T-helper 1 cell (primary cell): ENCODE measurements at places on chromosomes 12 and 14.

GRCh38 chr12:88381466-88381865 lies 198.8 kb downstream of the KITLG start:
- no peak for DNase-seq

DNA sequence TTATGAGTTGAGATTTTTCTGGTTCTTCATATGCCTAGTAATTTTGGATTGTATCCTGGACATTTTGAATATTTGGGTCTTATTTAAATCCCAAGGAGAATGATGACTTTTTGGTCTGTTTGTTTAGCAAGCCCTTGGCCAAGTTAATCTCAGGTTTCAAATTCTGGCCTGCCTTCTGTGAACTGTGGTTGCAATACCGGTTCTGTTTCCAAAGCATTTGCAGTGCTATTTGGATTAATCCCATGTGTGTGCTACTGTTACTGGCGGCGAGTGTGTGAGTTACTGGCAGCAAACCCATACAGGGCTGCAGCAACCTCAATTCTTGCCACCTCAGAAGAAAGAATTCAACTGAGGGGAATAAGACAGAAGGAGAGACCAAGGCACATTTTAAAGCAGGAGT lies 51.1 kb downstream of the TMEM260 start:
- DNase-seq = no peak

- no peak for DNase-seq
These were observed 22.1 kb upstream of the SRGAP1 start for GRCh38 chr12:63822352-63822751.

GRCh38 chr12:59626382-59626781 lies 30.6 kb downstream of the SLC16A7 start:
- no peak for DNase-seq

DNA sequence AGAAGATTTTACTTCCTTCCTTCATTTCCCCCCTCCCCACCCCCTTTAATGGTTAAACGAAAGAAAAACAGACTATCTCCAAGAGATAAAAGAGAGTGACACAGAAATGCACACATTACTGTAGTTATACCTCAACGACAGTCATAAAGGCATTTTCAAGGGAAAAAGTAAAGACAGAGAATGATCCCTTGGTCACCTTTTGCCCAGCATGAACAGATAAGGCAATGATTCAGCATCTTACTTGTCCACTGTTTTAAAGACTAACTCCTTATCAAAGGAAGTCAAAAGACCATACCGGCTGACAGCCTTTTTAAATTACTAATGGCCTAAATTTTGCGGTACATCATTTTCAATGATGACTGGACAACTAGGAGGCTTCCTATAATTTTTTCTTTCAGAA lies 326.6 kb downstream of the PAWR start:
- DNase-seq = no peak

DNA sequence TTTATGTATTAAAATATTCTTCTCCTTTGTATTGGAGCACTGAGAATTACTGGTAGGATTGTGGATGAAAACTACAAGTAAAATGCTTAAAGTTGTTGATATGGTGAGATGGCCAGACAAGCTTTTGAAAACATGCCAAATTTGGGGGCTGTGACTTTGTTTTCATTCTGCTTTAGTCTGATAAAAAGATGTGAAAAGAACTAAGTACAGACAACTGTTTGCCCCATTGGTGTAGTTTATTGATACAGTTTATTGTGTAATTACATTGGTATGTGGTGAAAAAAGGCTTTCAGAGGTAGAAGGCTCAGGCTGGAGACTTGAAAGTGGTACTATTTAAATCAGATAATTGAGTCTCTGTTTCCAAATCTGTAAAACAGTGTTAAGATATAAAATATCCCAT lies 746.8 kb downstream of the DIO2 start:
- DNase-seq = no peak

GRCh38 chr12:66491853-66492252 lies 187.0 kb downstream of the GRIP1 start:
- DNase-seq = no peak

GRCh38 chr14:59161561-59162175 lies 26.8 kb upstream of the DAAM1 start:
- DNase-seq = no peak

GRCh38 chr12:54411391-54412241 lies 7.5 kb downstream of the ITGA5 start:
- no peak for DNase-seq

DNA sequence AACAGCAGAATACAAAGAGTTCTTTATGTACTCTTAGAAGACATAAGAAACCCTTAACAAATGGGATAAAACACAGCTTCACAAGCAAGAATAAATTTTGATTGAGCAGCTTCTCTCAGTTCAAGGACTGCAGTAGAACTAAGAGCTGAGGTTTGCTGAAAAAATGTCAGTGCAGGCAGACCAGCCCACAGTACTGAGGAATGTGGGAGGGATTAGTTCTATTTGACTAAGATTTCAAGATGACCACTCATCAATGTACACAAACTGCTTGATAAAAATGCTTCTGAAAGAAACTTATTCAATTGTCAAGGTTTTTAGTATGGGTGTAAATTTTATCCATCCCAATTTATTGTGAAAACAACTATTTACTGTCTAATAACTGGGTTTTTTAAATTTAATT lies 138.4 kb downstream of the SEC23A start:
- no peak for DNase-seq

GRCh38 chr12:93838193-93838592 lies 161.0 kb downstream of the CRADD start:
- DNase-seq = no peak

DNA sequence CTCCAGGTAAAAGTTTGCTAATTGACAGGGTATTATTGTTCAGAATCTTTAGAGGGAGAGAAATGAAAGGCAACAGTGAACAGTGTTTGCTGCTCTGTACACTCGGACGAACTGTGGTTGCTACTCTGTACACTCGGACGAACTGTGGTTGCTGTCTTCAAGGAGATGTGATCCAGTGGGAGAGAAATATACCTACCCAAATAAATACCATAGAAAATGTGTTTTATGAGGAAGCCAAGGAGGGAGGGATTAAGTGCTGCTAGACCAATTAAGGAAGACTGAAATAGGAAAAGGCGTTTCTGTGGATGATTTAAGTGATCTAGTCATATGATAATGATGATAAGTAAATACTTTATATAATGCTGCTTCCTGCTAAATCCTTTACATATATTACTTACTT lies 2.7 kb downstream of the STK38L start:
- DNase-seq = no peak

DNA sequence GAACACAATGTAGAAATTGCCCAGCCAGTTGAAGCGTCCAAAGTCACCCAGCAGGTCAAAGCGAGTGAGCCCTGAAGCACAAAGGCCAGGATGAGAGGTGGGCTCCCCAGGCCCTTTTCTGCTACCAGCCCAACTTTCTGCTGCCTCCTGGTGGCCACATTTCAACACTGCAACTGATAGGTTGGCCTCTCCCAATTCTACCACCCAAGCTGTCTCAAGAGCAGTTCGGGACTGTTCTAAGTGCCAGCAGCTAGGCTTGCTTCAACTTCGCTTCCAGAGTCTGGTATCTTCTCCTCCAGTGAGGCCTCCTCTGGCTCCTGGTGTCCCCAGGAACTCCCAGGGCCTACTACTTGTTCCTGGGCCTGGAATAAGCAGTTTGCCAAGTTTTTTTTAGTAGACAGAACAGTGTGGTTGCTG lies 3.4 kb upstream of the DHH start:
- DNase-seq = peak; percentile 42

GRCh38 chr12:27191531-27191930 lies 52.6 kb upstream of the STK38L start:
- no peak for DNase-seq

- no peak for DNase-seq
These were observed 46.8 kb downstream of the GALNT4 start for GRCh38 chr12:89477633-89478279.

DNA sequence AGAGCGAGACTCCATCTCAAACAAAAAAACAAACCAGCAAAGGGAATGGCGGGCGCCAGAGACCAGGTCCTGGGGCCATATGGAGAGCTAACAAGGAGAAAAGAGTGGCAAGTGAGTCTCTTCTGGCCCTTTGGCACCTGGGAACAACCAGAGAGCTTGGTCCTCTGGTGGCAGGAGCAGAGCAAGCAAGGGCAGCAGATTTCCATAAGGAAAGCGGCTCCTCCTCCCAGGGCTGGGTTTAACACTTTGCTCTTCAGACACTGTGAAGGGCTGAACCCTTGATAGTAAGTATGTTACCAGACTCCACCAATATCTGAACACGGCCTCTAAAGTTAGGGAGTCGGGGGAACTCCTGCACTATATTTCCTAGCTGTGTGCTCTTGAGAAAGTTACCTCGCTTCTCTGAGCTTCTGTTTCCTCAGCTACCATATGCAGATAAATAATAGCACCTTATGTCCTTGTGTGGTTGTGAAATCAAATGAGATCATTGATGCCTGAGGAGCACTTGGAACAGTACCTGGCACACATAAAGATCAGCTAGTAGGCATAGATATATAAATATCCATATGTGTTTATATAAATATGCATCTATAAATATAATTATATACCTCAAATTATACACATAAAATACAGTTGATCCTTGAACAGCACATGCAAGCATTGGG lies 33.4 kb upstream of the PLEKHG6 start:
- no peak for DNase-seq

GRCh38 chr12:14853961-14854360 lies 10.6 kb upstream of the ART4 start:
- DNase-seq = no peak

GRCh38 chr12:57430112-57430930 lies 522 bp downstream of the R3HDM2 start:
- no peak for DNase-seq

DNA sequence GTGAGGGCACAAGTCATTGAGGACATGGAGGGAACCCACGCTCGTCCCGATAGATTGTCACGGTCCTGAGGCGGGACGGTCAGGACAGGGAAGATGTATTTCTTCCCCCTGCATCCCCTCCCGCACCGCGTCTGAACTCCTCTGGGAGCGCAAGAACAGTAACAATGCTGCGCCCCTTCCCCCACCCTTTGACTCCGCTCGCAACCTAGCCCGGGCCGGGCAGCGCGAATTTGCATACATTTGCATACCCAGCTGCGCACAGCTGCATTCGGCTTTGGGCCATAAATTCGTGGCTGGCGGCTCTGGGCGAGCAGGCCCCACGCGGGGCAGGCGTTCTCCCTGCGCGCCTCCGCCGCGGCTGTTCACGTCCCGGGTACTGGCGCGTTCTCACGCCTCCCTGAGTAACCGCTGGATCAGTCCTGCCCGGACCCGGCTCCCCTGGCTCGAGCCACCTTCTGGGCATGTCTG lies 29.0 kb upstream of the SMUG1 start:
- no peak for DNase-seq

DNA sequence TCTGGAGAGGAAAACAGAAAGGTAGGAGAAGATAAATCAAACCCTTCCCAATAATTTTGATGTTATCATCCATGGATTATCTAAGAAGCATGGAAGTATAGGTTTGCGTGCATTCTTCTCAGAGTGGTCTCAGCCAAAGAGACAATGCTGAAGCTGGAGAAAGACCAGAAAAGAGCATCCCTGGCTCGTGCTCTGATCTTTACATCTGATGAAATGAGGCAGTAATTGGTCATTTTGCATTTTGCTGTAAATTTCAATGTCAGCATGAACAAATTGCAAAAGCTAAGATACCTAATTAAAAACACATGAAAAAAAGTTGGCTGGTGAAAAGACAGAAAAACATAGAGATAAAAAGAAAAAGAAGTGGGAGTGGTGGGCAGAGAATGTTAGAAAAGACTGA lies 252.4 kb downstream of the ITPR2 start:
- no peak for DNase-seq

DNA sequence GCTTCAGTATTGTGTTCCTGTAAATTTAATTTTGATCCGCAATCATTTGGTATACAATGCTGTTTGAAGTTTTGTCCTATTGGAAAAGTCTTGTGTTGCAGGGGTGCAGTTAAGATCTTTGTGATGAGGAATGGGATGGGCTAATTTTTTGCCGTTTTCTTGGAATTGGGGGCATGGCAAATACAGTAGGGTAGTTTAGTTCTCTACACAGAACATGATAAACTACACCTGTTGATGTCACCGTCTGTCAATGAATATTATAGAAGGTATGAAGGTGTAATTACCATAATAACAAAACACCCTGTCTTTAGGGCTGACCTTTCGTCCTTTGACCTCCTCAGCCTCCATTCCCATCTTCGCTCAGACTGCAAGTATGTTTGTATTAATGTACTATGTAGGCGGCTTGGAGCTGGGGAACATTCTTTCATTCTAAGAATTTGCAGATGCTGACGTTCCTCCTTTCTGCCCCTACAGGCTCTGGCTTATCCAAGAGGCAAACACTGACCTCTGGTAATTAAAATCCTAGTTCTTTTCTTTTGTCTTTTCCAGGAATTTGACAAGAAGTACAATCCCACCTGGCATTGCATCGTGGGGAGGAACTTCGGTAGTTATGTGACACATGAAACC lies 1.7 kb downstream of the DYNLL1 start:
- no peak for DNase-seq

DNA sequence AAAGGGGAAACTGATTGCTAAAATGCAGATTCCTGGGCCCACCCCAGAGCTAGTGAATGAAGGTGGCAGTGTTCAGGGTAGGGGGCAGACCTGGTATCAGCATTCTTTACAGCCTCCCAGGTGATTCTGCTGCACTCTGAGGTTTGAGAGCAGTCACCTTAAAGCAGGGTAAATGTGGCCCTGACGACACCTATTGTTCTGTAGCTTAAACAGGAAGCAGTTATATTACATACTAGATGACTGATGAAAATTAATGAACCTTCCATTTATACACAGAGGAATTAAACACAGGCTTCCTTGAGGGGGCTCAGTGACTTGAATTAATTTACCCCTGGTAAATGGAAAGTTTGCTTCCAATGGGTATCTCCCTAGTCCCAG lies 25.3 kb downstream of the NUAK1 start:
- no peak for DNase-seq

- DNase-seq = no peak
These were observed 633 bp downstream of the RPAP3 start for GRCh38 chr12:47705229-47705565.

DNA sequence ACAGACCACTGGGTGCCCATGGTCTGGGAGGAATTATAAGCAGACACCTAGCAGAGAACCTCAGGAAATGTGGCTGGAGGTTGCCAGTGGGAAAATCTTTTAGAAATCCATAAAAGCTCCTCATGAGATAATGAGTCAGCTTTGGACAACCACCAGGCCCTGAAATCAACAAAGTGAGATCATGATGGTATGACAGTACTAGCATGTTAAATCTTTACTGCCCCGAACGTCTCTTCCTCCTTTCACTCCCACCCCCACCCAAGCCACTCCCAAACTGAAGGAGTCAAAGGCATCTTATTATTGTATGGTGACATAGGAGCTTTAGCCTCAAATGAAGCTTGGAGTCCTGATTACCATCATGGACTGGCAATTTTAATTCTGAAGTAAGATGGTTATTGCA lies 240.0 kb downstream of the DIO2 start:
- DNase-seq = no peak

- DNase-seq = no peak
These were observed 304.4 kb downstream of the MED13L start for GRCh38 chr12:115973066-115973465.

- no peak for DNase-seq
These were observed 292.3 kb downstream of the TMEM121 start for GRCh38 chr14:105818712-105819005.
